ENCODE measurements at places on chromosomes 11 and 22. TPM values are rescaled to one million over a fixed set of nuclear protein-coding genes. Genes with fewer than 3 reads are reported as not detected.

DNA sequence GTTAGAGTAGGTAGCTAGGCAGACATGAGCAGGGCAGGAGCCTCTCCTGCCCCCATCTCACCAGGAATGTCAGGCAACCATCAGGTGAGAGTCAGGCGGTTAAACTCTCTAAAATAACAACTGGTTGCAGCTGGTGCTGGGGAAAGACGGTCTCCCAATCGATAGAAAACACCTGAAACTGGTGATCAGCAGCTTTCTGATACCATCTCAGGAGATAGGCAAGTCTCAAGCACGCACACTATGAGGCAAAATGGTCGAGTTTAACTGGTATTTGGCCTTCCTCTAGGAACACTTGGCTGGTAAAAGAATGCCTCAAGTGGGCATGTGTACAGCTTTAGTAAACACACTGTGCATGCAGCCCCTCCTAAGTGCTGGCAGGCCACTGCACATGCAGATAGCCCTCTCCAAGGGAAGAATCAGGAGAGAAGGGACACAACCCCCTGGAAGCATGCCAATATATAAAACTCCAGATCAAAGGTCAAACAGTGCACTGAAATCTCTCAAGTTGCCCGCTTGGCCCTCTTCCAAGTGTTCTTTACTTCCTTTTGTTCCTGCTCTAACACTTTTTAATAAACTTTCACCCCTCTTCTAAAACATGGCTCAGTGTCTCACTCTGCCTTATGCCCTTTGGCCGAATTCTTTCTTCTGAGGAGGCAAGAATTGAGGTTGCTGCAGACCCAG is 88.7 kb downstream of the USP35 start:
- DNase-seq: no peak
- H3K4me3 ChIP-seq: no peak overlapping the region
- H3K27ac ChIP-seq: no peak overlapping the region
- no peaks in the 10 kb centered on the region for H3K27me3 ChIP-seq
- 0 out of 2 replicates have a peak, but pooled peaks cover 7% of the 10 kb centered on the region for H3K4me1 ChIP-seq

DNA sequence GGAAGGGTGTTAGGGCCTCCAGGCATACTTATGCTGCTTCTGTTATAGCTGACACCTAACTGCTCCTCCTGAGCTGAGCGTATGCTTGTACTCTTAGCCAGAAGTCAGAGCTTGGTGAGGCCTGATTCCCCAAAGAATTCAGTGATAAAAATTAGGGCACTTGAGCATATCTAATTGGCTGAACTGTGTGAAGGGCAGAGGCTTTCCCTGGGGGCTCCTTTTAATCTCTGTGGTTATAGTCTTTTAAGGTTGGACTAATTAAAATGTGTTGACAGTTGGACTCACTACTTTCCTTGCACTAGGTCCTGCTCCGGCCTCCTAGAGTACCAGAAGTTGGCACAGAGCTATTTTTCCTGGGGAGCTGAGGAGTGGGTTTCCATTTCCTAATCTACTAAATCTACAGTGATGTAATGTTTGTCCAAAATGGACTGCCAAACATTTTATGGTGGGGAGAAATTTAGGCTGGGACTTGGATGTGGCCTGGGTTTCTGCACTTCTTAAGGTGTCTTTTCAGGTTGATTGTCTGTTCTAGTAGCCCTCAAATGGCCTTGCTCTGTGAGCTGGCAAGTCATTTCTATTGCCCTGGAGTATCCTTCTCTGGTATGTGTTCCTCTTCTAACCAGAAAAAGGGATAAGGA is 18.4 kb downstream of the STIM1 start:
- no peak for DNase-seq
- no peak overlapping the region for H3K27ac ChIP-seq
- H3K4me1 ChIP-seq: peaks cover 14% of the 10 kb centered on the region
- no peak overlapping the region for H3K4me3 ChIP-seq

- DNase-seq: peak; percentile 44
- no peaks in the 10 kb centered on the region for H3K4me1 ChIP-seq
- no peak overlapping the region for H3K27ac ChIP-seq
Measured at GRCh38 chr22:42039271-42039670, 31.3 kb downstream of the NAGA start.

Gene CCDC87
- total RNA-seq: 0.47 TPM

Gene RNASEH2C
- 85.6 TPM for total RNA-seq

Gene ADM2
- total RNA-seq: 3.6 TPM

Measured in HFFc6 (cell line).